ENCODE measurements at places on chromosomes 1 and 21.

DNA sequence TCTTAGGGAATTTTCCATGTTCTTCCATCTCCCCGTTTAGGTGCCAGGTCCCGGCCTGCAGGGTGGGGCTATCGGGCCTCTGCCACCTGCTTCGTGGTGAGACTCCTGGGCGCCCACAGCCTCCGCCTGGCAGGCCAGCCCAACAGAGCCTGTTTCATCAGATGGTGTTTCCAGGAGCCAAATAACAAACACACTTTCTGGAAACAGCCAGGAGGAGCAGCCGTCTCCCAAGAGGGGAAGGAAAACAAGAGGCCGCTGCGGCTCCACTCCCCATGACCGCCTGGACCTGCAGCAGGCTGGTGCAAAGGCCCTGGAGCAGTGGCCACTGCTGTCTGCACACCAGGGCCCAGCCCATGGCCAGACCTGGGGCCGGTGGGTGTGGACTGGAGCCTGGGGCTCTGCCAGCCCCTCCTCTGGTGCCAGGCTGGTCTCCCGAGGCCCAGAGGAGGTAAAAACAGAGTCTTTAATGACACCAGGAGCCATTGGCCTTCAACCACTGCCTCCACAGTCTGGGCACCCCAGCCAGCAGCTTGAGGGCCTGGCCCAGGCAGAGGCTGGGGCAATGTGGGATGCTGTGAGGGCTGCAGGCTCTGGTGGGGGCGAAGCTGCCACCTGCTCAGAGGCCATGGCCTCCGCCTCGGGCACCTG lies 55.0 kb downstream of the SLX9 start:
- DNase-seq, result no peak

DNA sequence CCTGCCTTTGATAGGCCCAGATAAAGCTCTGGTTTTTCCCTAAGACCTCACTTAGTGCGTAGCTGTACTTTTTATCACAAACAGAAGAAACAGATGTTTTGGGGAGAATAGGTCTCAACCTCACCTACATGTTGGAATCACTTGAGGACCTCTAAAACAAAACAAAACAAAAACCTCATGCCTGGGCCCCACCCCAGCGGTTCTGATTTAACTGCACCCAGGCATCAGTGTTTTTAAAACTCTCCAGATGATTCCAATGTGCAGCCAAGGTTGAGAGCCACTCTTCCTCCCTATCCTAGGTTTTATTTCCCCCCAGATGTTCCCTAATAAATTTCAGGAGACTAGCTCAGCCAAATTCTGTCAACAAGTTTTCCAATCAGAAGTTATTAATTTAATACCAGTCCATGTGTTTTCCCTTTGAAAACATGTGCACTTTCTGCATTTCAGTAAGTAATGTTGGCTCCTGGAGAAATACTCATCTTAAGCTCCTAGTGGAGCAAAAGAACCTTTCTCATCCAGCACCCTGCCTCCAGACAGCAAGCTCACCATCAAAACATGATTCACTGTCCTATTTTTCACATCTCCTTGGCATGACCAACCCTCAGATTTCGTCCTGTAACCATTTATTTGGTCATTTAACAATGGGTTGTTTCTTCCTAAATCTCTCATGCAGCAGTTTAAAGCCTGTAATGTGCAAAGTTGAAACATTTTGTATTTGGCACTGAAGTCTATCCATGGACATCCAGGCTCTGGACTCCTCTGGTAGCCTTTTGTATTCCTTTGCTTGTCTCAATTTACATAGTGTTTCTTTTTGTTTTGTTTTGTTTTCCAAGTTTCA lies 27.5 kb downstream of the LRRC8C start:
- DNase-seq, result no peak

- DNase-seq, result no peak
Observed at GRCh38 chr21:35149698-35150097, 100.6 kb upstream of the RUNX1 start.

- no peak for DNase-seq
Observed at GRCh38 chr1:226823643-226824042, 46.8 kb upstream of the PSEN2 start.

DNA sequence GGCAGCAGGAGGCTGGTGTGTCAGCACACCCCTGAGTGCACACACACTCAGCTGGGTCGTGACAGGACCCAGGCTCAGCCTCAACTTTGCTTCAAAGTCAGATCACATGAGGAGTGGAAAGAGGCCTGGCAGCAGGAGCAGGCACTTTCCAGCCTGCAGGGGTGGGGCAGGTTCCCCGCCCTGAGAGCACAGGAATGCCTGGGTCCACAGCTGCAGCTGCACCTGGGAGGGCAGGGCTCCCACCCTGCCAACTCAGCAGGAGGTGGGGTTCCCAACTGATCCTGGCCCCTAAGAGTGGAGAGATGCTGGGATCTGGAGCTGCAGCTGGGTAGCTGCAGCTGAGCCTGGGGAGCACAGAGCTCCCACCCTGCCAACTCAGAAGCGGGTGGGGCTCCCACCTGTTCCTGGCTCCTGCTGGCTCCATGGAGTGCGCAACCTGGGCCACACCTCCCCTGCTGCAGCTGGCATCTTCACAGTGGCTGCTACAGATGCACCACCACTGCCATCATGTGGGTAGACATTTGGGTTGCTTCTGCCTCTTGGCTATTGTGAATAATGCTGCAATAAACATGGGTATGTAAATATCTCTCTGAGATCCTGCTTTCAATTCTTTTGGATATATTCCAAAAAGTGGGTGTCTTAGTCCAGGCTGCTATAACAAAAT lies 415.4 kb downstream of the TTLL7 start:
- no peak for DNase-seq

DNA sequence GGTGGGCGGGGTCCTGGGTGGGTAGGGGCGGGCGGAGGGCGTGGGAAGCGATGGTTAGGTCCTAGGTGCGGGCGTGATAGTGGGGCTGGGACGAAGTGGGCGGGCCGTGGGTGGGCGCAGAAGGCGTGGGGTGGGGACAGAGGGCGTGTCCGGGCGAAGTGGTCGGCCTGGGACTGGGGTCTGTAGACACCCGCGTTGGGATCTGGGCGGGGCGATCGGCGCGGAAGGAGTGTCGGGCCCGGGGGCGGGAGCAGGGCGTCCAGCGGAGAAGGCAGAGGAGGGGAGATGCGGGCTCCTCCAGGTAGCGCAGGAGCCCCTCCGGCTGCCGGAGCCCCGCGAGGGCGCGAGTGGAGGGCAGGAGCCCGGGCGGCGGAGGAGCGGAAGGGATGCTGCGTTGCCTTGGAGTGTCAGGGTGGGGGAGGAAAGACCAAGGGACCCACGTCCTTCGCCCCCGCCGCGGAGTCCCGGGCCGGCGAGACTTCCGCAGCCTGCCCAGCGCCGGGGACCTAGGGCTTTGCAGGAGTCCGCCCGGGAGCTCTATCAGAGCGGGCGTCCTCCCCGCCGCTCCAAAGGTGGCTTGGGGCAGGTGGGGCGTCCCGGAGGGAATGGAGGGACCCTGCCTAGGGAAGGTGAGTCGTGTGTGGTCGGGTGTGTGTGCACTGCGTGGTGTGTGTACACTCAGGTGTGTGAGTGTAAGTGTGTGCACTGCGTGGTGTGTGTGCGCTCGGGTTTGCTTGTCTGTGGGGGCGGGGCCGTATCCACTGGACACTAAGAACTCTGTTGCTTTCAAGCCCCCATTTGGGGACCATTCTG lies 27.0 kb upstream of the PRSS38 start:
- no peak for DNase-seq

- DNase-seq, result no peak
Observed at GRCh38 chr1:64711266-64711665, 33.6 kb upstream of the RAVER2 start.

DNA sequence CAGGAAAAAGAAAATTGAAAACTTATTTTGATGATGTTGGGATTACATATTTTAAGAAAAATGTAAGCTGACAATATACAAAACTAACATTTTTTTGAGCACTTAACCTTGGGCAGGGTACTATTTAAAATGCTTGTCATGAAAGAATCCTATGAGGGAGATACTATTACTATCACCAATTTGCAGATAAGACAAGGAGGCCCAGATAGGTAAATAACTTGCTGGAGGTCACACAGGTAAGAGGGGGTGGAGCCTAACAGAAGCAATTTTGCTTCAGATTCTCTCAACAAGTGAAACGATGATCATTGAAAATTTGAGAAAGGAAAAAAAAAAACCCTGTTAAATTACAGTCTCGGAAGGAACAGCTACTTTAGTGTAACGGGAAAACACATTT lies 1.2 kb downstream of the GART start:
- no peak for DNase-seq

DNA sequence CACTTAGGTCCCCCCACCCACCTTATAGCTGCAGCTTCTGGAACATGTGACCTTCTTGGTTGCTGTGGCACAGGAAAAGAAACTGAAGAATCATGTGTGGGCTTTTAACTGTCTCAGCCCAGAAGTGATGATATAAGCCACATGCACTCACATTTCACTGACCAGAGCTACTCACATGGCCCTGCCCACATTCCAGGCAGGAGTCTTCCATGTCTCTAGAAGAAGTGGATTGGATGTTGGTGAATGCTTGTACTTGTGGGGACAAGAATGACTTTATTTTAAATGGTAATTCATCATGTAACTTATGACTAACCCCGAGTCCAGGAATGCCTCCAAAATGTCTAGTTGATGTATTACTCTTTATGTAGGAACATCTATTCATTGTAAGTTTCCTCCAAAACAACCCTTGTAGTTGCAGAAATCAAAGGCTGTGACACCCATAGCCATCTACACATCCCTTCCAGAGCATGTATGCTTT lies 15.8 kb upstream of the CAMK1G start:
- DNase-seq, result no peak

- no peak for DNase-seq
Observed at GRCh38 chr1:101914473-101915242, 82.1 kb downstream of the OLFM3 start.

GRCh38 chr1:205678286-205679111 lies 1.8 kb downstream of the SLC45A3 start:
- DNase-seq, result no peak

DNA sequence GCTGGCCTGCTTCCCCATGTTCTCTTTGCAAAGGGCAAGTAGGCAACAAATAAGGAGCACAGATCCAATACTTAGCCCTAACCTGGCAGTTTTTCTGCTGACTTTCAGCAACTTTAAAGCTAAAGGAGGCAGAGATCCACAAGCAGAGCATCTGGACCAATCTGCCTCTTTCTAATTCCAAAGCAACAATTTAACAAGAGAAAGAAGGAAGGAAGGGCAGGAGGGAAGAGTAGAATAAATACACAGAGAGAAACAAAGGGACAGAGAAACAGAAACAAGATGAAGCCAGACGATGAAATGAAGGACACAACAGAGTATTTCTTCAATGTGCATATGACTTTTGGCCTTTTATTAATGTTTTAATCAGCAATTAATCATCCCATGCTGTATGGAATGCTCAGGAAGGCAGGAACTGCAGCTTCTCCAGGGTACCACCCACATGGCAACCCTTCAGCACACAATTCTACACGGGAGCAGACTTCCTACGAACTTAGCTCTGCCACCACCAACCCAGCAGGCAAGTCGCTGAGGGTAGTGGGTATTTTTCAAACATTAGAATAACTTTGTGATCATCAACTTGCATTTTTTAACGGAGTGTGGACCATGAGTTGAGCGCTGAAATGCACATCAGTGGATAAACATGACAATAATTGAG lies 15.3 kb downstream of the CLCC1 start:
- DNase-seq, result no peak

DNA sequence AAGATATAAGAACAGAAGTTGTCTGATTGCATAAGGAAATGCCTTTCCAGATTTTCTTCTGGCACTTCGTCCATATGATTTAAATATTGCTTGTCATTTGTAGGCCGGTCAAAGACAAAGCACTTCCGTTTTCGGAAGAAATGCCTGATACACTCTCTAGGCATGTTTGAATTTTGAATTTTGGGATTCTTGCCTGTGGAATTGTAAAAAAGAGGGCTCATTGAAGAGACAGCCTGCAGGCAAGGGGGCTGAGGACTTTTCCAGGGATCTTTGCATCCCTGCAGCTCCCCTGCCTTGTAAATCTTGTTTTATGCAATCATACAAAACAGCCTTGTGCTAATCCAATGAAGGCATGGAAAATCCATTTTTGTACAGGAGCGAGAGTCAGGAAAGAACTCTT lies 7.4 kb downstream of the GBP4 start:
- DNase-seq, result no peak

- no peak for DNase-seq
Observed at GRCh38 chr1:77430966-77431690, 149.3 kb downstream of the AK5 start.

DNA sequence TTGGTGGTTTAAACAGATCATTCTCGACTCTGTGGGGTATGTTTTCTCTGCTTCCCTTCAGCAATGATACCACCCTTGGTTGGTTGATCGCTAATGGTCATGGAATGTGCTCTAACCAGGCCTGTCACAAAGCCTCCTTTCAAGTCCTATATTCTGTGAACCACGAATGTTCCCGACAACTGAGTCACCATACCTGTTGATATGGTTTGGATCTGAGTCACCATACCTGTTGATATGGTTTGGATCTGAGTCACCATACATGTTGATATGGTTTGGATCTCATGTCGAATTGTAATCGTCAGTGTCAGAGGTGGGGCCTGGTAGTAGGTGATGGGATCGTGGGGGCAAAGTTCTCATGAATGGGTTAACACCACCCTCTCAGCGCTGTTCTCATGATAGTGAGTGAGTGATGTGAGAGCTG lies 10.2 kb upstream of the CAMK2N1 start:
- no peak for DNase-seq

DNA sequence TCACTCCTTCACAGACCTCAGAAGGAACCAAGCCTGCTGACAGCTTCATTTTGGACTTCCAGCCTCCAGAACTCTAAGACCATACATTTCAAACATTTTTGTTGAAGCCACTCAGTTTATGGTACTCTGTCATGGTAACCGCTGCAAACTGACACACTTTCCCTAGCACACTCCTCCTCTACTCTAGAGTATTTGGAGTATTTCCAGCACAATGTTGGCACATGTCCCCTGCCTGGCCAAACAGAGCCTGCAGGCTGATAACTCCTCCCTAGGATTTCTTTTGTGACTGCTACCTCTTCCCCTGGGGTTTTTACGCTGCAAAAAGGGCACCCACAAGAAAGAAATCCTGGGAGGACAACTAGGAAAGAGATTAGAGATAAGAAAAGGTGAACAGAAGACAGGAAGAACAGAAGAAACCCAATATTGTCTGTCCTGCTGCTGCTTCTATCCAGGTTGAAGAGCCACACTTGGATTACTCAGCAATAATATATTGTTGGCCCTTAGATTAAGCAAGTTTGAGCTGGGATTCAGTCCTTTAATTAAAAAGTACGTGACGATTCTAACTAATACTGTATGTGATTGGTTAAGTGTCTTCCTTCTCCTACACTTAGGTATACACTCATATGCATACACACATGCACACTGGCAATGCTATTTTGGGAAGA lies 844.1 kb downstream of the LTN1 start:
- no peak for DNase-seq

DNA sequence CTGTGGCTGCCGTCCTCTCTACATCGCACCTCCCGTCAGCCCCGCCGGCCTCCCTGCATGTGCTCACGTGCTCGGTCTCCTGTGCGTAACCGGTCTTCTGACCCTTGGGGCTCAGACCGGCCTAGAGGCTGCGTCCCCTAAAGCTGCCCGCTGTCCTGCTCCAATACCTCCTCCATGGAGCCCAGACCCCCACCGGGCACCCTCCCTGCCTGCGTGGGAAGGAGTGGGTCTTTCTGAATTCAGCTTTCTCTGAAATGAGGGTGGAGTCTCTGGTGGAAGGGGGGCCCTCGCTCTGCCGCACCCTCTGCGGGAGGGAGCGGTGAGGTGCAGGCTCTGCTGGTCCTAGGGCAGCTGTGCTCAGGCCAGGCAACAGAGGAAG lies 18.7 kb upstream of the POFUT2 start:
- DNase-seq, result no peak
